ENCODE measurements at places on chromosomes 16 and 17.
A peak's percentile ranks its signal among the peaks of the same experiment; 100 is the strongest.

- peak; percentile 38 for DNase-seq
Observed at GRCh38 chr16:997440-998051, 16.0 kb downstream of the SOX8 start.

DNA sequence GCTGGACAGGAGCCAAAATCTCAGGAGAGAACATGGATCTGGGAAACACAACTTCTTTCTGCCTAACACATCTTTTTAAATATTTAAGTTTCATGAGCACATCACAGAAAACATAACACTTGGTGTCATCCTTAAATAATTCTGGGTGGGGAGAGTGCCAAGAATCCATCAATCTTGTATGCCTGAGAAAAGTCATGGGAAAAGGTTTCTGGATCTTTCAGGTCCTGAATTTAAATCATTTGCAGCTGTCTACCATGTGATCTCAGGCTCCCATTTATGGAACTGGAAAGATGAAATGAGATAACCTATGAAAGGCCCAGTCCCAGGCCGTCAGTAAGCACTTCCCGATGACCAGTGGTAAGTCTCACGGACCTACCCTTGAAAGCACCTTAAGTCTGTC lies 15.1 kb downstream of the CDH11 start:
- no peak for DNase-seq

DNA sequence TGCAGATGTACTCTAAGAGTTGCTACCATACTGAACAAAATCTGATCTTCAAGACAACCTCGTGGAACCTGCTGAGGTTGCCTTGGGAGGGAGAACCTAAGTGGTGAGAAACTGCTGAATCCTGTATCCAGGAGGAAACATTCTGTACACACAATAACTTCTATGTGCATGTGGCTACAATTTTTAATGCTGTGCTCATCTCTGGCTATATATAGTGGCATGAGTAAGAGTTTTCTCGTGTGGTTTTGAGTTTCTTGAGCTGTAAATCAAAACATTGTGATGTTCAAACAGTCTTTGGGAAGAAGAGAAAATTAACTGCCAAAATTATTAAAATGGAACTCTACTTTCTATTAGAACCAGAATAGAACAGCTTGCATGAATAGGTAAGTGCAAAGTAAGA lies 206.8 kb downstream of the CA10 start:
- no peak for DNase-seq

DNA sequence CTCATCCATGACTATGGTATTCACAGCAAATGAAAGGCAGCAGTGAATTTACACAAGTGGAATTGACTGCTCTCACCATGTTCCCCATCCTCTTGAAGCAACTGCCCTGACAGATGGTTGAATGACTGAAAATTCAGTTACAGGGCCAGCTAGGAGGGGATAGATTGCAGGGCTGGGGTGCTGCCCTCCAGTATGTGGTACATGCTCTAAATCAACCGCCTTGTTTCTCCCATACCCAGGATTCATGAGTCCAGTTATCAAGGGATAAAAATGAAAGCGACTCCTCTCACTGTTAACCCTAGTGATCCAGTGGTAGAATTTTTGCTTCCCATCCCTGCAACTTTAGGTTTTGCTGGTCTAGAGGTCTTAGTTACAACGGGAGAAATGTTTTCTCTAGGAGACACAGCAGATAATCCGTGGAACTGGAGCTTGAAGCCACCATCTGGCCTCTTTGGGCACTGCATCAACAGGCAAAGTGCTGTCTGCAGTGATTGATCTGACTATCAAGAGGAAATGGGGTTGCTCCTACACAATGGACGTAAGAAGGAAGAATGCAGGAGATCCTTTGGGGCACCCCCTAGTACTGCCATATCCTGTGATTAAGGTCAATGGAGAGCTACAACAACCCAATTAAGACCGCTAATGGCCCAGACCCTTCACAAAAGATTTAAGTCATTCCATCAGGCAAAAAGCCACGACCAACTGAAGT lies 32.0 kb downstream of the SCPEP1 start:
- peak; percentile 47 for DNase-seq

- DNase-seq = no peak
Observed at GRCh38 chr16:86970726-86971125, 346.5 kb downstream of the C16orf95 start.

DNA sequence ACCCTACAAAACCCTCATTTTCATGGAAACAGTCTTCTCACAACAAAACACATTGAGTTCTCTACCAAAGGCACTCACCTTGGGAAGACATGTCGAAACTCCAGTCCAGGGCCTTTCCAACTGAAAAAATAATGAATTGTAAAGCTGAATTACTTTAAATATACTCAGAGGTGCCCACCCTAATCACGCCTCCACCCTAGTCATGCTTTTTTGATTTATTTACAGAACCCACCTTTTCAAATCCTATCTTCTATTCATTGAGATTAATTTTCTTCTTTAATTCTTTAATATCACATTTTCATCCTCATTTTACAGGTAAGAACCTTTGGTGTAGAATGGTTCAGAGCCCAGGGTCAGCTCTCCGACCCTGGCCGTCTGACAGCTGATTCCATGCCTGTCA lies at the start of gene CPHXL2:
CPHXL2 (minus strand) TSS at position 101 of the 400 bp plus-strand sequence; CDS start at position 91, 10 bp downstream.
- peak; percentile 16 for DNase-seq

- no peak for DNase-seq
Observed at GRCh38 chr16:88338896-88339295, 43.9 kb upstream of the ZNF469 start.

- DNase-seq = no peak
Observed at GRCh38 chr16:81241706-81242105, 3.2 kb downstream of the BCO1 start.

DNA sequence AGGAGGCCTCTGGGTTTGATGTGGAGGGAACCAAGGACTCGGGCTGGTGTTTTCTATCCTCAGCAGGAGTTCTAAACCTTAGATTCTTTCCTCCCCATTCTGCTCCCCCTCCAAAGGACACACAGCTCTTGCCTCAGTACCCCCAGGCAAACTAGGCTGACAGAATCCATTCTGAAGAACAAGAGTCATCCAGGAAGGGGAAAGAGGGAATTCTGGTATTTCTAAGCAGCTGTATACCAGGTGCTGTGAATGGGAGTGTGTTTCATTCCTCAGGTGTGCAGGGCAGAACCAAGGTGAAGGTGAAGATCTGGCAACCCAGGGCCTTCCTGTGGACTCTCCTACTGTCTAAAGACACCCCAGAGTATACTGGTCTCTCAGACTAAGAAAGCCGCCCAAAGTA lies 4.1 kb downstream of the INPP5K start:
- DNase-seq = no peak

GRCh38 chr16:15899538-15900100 lies 11.2 kb upstream of the CEP20 start:
- no peak for DNase-seq

DNA sequence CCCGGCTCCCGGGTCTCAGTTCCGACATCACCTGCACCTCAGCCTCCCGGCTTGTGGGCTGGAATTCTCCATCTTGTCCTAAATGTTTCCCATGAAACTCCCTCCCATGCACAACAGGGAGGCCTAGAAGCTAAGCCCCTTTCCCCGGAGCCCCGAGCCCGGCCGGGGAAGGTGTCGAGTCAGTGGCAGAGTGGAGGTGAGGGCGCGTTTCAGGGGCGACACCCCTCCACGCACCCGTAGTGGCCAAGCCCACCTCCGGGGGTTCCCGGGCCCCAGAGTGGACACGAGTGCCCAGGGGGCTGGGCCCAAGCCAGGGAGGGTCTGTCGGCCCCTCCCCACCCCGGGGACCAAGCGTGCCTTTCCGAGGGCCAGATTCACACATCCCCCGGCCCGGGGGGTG lies 25.0 kb upstream of the C1QTNF8 start:
- no peak for DNase-seq

DNA sequence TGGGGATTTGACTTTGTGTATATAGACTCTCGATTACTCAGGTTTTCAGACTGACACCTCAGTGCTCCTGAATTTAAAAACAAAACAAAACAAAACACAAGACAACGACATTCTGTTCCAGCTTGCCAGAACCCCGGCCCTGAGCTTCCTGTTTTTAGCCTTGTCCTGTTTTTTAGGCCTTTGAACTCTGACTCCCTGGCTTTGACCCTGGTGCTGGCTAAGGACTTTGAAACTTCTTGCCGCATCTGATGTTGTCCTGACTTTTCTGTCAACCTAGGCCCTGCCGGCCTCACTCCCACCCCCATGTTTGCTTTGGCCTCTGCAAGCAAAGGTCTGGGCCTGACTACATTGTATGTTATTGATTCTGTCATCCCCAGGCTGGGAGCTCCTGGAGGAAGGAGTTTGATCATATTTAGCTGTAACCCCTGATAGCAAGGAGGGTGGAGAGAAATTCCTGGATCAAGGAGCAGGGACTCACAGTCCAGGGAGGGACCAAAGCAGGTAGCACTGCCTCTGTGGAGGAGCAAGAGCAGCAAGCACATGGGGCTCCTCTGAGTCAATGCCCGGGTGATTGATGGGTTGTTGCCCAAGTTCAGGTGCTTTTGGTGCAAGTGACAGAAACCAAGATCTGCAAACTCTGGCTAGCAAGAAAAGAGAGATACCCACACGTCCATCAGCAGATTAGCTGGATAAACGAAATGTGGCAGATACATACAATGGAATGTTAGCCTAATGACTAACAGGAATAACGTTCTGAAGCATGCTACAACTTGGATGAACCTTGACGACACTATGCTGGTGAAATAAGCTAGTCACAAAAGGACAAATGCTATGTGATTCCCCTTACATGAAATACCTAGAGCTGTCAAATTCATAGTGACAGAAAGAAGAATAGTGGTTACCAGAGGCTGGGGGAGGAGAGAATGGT lies 7.7 kb downstream of the CCL16 start:
- no peak for DNase-seq

GRCh38 chr16:78102122-78102660 lies 2.7 kb downstream of the WWOX start:
- no peak for DNase-seq

GRCh38 chr17:80184423-80184714 lies 14.5 kb downstream of the CARD14 start:
- DNase-seq = no peak

- DNase-seq = no peak
Observed at GRCh38 chr17:33657181-33657580, 364.1 kb upstream of the ASIC2 start.

DNA sequence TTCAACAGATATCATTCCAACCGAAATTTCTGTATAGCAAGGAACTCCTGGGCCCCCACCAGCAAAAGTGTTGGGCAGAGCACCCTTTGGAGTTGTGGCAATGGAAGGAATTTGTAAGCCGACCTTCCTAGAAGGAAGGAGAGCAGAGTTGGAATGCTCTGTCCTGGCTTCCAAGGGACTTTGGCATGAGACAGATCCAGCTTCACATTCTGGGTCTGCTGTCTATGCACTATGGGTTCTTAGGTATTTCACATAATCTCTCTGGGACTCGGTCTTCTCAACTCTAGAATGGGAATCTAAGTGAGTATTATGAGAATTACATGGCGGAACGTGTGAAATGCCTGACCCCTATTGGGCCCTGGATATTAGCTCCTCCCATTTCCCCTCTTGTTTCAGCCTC lies 63.2 kb upstream of the MARCHF10 start:
- DNase-seq = no peak

- no peak for DNase-seq
Observed at GRCh38 chr17:82101301-82101715, 3.3 kb upstream of the FASN start.

DNA sequence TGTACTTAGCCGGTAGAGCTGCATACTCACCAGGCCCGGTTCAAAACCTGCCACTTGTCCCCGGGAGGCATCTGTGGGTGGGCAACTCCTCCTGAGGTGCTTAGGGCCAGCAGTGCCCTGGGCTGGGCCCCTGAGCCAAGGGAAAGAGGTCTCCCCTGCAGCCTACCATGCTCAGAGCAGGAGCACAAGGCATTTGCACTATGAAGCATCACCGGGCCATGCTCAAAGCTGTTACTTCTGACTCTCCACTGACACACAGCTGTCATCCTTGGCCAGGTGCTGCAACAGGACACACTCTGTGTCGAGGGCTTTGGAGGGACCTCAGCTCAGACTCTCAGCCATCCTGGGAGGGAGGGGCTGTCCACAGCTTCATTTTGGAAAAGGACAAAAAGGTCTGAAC lies 37.2 kb downstream of the SLC38A8 start:
- DNase-seq = no peak

- no peak for DNase-seq
Observed at GRCh38 chr17:37657202-37657601, 14.0 kb upstream of the DDX52 start.

DNA sequence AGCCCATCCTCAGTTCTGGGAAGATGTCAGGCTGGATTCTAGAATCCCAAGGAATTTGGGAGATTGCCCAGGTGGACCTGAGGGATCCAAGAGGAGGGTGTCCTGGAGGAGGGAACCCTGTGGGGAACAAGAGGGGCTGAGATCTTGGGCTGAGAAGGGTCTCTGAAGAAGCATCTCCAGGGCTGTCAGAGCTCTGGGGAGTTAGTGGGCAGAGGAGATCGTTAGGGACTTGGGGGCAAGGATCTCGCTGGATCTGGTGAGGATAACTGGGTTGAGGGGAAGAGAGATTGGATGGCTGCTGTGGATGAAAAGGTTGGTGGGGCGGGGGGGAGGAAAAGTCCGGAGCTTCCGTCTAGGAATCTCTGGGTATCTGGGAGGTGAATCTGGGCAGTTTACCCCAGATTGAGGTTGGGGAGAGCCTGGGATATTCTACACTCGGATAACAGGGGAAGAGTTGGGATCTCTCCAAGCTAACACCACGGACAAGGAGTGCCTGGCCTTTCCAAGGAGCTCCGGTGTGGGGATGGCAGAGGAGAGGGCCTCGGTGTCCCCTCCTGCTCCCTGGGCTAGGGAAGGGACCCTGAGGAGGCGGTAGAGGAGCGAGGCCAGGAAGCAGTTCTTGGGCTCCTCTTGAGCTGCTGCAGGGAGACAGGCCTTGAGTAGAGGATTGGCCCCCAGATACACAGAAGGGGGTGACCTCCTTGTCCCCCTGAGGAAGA lies 1.7 kb downstream of the FBXL19 start:
- DNase-seq = no peak

DNA sequence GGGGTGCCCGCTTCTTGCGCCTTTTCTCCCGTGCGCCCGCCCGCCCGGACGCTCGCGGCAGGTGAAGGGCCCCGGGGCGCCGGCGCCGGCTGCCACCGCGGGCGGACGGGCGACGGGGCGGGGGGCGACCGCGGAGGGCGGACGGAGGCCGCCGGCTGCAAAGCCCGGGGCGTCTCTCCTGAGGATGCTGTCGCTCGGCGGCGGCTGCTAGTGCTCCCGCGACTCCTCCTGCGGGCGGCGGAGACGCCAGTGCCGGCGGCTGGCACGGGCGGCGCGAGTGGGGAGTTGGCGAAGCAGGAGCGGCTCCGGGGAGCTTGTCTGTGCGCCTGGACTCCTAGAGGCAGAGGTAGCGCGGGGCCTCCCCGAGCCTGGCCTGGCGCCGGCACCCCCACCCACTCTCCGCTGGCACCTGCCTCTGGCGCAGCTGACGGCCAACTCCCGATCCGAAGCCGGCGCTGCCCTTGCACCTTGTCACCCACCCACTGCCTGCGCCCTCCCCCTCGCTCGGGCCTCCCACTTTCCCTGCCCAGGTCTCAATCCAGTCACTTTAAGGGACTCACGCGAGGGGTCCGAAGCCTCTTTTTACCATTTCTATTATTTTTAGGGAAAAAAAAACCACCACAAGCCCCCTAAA lies at the start of gene FAM20A:
FAM20A (minus strand) TSS at position 437 of the 634 bp plus-strand sequence. CDS start 701 bp downstream, outside the sequence.
- peak; percentile 66 for DNase-seq

DNA sequence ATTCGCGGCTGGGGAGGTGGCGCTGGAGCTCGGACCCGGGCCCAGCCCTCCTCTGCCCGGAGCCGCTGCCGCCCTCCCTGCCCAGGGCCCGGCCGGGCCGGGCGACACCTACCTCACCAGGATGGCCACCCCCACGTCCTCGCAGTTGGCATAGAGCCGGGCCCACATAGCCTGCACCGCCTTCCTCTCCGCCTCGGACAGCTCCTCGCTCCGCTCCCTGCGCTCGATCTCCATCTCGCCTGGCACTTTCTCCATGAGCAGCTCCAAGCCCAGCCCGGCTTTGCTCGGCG lies 276 bp downstream of the CYGB start:
- peak; percentile 68 for DNase-seq

- peak; percentile 80 for DNase-seq
Observed at GRCh38 chr16:381789-382717, at the start of gene PGAP6. Gene PGAP6, minus strand, starts transcription at chr16:381978. Its CDS starts 157 bp downstream, at chr16:381821.

All from cardiac muscle cell (in vitro differentiated cells and primary cell).